ENCODE measurements at places on chromosomes 16 and 17.

GRCh38 chr17:77385750-77386501 lies 245.2 kb downstream of the SEC14L1 start:
- no peak for DNase-seq

- no peak for DNase-seq
Measured at GRCh38 chr16:57906382-57907316, 64.3 kb downstream of the CNGB1 start.

DNA sequence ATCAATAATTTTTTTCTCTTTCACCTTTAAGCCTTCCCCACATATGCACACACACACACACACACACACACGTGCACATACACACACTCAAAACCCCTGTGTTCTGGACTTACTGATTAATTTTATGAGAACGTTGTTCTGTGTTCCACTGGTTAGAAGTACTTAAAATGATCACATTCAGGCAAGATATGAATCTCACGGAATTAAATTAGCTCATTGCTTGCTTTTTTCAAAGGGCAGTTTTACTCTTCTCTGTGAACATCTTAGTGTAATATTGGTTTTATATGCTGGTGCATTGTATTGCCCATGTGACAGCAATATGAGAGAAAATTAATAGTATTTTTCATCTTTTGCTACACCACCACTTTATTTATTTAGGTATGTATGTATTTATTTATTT lies 377.3 kb upstream of the RBFOX1 start:
- no peak for DNase-seq

- DNase-seq, result peak; percentile 24
Measured at GRCh38 chr16:1525871-1526607, 7.4 kb upstream of the TMEM204 start.
